ENCODE measurements at places on chromosomes 7 and 10. TPM values are rescaled to one million over a fixed set of nuclear protein-coding genes. Genes with fewer than 3 reads are reported as not detected.

DNA sequence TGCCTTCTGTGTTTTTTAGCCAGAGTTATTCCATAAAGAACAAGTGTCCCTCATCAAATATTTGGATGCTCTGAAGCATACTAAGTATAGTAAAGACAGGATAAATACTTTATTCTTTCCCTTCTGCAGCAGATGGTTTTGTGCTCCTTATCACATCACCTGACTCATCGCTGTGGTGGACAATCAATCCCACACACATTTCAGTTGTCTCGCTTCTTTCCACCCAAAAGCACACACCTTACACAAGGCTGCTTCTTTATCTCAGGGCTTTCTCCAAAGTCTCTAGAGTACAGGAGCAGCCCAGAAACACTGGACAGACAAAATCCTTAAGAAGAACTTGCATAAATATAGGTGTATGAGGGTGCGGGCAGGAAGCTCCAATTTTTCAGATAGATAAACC is 43.4 kb downstream of the IGF2BP3 start:
- DNase-seq, result no peak

DNA sequence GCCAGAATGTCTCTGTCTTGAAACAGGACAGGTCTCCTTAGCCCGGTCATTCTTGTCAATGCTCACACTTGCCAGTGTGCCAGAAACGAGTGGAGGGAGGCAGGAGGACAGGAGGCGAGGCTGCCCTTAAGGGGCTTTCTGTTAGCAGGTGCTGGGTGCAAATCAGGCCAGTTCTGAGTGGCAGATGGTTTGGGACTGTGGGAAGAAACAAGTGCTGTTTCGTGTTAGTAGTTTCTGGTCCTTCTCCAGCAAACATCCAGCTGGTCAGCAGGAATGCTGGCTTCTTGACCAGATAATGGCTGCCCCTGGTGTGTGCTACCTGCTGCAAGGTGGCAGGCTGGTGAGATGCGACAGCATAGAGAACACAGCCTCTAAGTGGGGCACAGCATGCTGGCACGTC is 8.2 kb upstream of the NDUFB2 start:
- no peak for DNase-seq

GRCh38 chr10:91709394-91709798 is 76.5 kb upstream of the PPP1R3C start:
- no peak for DNase-seq

- DNase-seq, result no peak
Measured at GRCh38 chr10:36087006-36088005, 445.2 kb upstream of the FZD8 start.

DNA sequence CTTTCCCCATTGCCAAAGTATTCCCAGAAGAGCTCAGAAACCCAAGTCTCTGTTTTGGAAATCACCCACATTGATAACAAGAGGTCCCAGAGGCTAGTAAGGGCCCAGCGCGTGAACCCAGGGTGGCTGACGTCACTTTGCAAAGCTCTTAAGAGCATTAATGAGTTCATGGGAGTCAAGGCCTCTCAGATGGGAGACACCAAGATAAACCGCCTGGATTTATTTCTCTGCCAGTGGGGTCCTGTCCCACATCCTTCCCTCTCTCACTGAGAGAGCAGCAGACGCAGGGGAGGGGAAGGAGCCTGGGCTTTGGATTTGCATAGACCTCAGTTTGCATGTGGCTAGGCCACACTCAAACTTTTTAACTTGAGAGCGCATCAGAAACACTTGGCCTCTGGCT is 184.8 kb upstream of the PDE1C start:
- DNase-seq, result no peak

DNA sequence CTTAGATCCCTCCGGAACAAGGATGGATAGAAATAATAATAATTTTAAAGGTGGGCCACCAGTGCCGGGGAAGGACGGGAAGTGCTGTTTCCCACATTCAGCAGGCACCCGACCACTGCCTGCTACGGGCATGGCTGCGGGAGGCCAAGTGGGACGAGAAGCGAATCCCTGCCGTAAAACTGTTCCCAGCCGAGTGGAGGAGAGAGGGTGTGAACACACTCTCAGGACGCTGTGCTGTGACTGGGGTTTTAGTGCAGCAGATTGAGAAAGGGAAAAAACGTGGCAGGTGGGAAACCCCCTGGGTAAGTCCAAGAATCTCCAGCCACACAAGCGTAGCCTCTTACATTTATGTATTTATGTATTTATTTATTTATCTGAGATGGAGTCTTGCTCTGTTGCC is 158.8 kb downstream of the DNAJB6 start:
- DNase-seq, result peak; percentile 47

- no peak for DNase-seq
Measured at GRCh38 chr7:129851174-129851573, 101.6 kb downstream of the UBE2H start.

- no peak for DNase-seq
Measured at GRCh38 chr7:12794722-12795302, 107.4 kb downstream of the ARL4A start.

DNA sequence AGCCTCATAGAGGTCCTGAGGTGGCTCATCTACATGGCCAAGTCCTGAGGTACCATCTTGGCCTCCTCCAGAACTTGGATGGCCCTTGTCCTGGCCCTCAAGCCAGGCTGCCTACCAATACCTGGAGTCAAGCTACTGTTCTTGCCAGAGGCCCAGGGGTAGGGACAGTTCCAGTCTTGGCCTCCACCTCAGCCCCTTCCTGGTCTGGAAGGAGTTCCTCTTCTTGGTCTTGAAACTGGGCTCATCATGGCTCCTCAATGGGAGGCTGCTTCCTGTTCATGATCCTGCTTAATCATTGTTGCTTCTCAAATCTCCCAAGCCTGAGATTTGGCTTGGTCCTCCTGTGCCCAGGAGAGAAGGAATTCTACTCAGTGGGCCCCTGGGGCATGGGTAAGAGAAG is 3.9 kb downstream of the HPS6 start:
- DNase-seq, result no peak

DNA sequence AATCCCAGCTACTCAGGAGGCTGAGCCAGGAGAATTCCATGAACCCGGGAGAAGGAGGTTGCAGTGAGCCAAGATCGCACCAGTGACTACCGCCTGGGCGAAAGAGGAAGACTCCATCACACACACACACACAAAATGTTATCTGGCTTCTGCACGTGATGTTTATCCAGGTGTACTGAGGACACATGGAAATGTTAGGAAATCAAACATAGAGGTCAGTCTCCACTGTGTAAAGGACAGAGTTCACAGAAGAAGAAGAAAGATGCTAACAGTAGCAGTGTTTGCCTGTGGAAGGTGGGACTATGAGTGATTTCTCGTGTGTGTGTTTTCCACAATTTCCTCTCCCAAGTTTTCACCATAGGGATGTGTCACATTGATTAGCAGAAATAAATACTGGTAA is 256.9 kb downstream of the ELMO1 start:
- DNase-seq, result no peak

GRCh38 chr7:154794147-154794780 is 208.7 kb downstream of the PAXIP1 start:
- DNase-seq, result peak; percentile 25

- no peak for DNase-seq
Measured at GRCh38 chr7:47088329-47089067, 493.4 kb downstream of the TNS3 start.

GRCh38 chr7:151076863-151077704 is 3.5 kb downstream of the FASTK start:
- DNase-seq, result no peak

DNA sequence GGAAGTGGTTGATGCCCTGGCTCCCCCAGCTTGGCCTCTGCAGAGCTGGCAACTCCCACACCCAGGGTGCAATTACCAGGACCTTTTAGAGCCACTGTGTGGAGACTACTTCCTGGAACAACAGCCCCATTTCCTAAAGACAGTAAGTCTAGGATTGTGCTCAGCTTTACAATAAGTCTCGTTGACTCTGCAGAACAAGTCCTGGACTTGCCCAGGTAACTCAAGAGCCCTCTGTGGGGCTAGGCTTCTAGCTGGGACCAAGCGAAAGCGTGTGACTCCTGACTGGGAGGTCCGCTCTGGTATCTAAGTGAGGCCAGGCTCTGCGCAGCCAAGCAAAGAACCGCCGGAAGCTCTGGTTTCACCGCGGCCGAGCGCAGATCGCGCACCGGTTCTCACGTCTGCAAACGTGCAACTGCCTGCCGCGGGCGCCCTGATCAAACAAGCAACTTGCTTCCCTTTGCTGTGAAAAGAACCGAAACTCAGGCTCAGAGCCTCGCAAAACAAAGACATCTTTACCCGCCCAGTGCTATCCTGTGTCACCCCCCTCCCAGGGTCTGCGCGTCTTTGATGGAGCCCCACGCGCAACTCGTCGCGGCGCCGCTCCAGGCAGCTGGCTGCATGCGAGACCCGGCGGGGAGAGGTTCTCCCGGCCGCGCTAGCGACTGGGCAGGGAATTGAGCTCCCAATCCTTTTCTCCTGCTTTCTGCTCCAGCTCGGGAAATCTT is 4.4 kb upstream of the PDLIM1 start:
- DNase-seq, result no peak

- DNase-seq, result peak; percentile 55
Measured at GRCh38 chr10:103757531-103758293, 97.7 kb downstream of the SH3PXD2A start.

DNA sequence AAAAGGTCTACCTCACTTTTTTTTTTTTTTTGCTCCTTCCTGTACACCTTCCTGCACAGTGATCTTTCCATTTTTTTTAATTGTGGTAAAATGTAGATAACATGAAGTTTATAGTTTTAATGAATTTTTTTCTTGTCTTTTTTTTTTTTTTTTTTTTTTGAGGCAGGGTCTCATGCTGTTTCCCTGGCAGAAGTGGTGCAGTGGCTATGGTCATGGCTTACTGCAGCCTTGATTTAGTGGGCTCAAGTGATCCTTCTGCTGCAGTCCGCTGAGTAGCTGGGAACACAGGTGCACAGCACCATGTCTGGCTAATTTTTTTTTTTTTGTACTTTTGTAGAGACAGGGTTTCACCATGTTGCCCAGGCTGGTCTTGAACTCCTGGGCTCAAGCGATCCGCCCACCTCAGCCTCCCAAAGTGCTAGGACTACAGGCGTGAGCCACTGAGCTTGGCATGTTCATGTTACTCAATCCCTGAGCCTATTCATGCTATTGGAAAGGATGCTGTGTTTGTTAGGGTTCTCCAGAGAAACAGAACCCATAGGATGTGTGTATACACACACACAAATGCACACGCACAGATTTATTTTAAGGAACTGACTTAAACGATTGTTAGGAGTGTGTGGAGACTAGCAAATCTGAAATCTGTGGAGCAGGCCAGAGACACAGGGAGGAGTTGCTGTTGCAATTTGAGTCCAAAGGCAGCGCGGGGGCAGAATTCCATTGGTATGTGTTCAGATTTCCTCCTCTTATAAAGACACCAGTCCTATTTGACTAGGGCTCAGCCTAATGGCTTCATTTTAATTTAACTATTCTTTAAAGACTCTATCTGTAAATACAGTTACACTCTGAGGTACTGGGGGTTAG is 29.1 kb downstream of the GALNT11 start:
- DNase-seq, result no peak

GRCh38 chr10:72954596-72955554 is at the start of gene PLA2G12B:
PLA2G12B (minus strand) TSS chr10:72954806; CDS start chr10:72954685, 121 bp downstream.
- no peak for DNase-seq

DNA sequence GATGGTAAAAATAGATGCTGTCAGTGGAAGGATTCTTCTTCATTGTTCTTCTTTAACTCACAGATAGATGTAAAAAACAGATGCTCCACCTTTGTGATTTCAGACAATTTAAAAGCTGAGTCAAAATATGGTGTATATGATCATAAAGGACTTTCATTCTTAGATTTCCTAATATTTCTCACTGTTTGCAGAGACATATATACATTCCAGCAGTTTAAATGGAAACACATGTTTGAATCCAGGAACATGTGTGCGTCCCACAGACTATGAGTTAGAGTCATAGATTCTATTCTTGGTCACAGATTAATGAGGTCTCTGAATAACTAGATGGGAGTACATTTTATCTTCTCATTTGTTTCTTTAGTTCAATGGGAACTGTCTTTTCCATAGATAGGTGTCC is 109.6 kb downstream of the BICC1 start:
- no peak for DNase-seq

GRCh38 chr10:131396121-131397050 is 84.9 kb upstream of the TCERG1L start:
- no peak for DNase-seq

DNA sequence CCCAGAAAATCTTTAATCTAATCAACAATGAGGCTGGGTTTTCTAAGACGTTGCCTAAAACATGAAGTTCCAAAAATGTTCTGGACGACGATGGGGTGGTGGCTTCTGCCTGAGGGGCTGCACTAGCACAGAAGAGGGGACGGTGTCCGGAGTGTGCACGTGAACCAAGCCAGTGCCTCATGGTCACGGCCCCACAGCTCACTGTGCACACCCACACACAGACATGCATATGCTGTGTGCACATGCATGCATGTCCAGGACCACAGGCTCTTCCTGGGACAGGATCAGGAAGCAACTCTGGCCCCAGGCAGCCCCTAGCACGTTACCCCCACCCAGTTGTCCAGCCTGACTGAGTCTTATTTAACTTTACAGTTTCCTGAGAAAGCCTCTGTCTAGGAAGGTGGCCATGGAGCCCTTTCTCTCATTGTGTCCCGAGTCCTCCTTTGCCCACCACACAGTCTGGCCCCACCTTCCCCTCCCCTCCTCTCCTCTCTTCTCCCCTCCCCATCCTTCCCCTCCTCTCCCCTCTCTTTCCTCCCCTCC is 100.8 kb downstream of the DNAJB6 start:
- DNase-seq, result no peak

- DNase-seq, result no peak
Measured at GRCh38 chr10:7406712-7407333, 4.0 kb downstream of the SFMBT2 start.

DNA sequence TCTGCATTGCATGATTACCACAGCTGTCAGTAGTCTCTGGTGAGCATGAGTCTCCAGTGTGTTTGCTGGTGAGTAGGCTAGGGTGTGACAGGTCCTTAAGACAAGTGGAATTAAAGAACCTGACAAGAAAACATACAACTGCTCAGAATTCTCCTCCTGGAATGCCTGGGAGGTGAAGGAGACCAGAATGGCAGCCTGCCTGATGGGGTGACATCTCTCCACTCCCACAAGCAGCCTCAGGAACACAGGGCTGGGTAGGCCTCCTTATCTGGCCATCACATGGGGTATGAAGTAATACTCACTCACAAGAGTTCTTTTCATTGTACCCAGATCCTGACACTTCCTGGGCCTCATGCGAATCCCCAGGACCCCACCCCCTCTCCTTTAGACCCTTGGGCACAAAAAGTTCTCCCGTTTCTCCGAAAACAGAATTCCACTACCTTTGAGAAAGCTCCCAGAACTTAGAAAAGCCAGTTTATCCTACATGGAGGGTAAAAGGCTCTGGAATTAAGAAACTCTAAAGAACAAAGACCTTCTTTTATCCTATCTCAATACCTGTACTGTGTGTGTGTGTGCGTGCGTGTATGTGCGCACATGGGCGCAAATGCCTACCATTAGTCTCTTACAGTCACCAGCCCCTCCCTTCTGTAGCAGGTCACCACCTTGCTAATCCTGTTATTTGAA is 33.4 kb upstream of the C1GALT1 start:
- no peak for DNase-seq

- DNase-seq, result no peak
Measured at GRCh38 chr10:29689001-29689400, 54.2 kb upstream of the SVIL start.

SLC29A4 gene
- 5.3 TPM for total RNA-seq

SLIT1 gene
- total RNA-seq, result 0.99 TPM

MMRN2 gene
- not detected for total RNA-seq

TAS2R5 gene
- 1.7 TPM for total RNA-seq

IFIT2 gene
- total RNA-seq, result 28.0 TPM

CAMK1D gene
- 1.1 TPM for total RNA-seq

SPDYE6 gene
- total RNA-seq, result not detected
